ENCODE measurements at places on chromosomes 2 and 18. TPM values are rescaled to one million over a fixed set of nuclear protein-coding genes. Genes with fewer than 3 reads are reported as not detected.

PPIL3 gene
- total RNA-seq = 26.0 TPM

TUBA3D gene
- total RNA-seq = not detected

GKN2 gene
- total RNA-seq = 130 TPM

TTR gene
- total RNA-seq = not detected

ADGRF3 gene
- total RNA-seq = 0.08 TPM

PASK gene
- total RNA-seq = 21.3 TPM

DNA sequence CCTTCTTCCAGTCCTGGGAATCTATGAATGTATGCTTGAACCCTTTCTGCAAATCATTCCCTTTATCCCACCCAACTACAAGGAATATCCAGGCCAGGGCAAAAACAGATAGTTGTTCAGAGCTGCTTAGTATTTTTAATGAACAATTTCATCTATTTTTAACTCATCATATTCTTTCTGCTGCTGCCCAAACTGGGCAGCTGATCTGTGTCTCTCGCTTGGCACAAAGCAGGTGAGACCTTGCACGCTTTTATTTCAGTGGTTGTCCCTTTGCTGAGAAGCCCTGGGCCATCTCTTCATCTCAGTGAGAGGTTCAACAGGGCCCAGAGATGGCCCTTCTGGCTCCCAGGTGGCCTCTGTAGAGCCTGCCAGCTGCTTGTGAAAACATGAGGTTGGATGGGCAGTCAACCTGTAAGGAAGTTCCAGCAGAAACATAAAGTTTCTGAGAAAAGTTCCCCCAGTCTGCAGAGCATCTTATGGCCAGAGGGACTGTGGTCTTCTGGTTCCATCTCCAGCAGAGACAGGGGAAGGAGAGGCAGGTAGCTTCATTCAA lies 57.5 kb downstream of the MYCN start:
- DNase-seq = no peak

DNA sequence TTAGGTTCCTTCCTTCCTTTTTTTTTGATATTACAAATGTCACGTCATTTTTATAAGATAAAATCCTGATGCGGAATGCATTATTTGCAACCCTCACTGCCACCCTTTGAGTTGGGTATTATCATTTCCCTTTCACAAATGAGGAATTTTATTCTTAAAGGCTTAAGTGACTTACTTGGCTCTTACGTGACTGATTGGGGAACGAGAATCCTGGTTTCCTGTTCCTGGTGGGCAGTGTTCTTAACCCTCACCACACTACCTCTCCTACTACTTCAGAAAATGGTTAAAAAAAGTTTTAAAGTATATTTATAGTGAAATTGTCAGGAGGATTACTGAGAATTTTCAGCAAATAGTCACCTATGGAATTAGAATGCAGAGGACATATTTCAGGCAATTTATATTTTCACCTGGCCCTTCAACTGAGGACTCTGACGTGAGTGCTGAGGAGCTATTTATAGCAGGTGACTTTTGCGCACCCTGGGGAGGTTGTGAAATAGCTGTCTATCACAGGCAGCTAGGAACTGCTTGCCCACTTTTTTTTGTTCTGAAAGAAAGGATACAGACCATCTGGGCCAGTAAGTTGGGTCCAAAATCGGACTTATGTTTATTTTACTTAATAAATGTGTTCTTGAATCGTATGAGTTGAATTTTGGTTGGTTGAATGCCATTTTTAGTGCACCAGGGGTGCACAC lies 18.7 kb upstream of the RASGRP3 start:
- peak; percentile 75 for DNase-seq

DNA sequence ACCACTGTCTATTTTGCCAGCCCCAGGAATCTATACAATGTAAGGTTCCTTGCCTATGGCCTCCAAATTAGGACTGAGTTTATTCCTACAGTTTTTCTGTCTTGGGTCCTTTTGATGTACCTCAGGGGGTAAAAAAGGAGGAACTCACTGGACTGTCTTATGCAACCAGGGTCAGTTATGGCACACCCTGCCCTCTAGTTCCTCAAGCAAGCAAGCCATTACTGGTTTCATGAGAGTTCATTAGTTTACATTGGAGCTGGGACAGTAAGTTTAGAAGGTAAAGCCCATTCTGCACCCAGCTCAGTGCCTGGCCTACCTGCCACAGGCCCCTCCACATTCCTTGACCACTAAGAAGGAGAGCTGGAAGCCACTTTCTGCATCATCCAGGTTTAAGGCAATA lies 68.7 kb upstream of the WIPF1 start:
- no peak for DNase-seq

DNA sequence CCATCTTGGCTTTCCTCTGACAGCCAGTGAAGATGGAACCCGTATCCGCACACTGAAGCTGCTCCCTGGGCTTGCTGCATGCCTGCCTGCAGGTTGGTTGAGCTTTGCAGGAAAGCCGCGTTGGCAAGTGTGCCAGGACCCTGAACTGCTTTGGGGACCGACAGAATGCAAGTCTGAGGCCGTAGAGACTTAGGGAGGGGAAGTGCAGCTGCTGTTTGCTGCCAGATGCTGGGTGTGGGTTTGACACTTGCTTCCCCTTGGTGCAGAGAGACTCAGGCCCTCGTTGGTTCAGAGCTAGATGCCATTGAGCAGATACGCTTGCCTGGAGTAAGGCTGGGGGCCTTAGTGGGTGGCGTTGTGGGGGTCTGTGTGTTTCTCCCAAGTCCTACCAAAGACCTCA lies 13.1 kb upstream of the PHLPP1 start:
- DNase-seq = no peak
